ENCODE measurements at places on chromosomes 3 and 15.
A peak's percentile ranks its signal among the peaks of the same experiment; 100 is the strongest.

- no peak for DNase-seq
Measured at GRCh38 chr3:19022546-19022945, 125.8 kb upstream of the KCNH8 start.

GRCh38 chr3:135752851-135753250 lies 212.7 kb upstream of the PPP2R3A start:
- no peak for DNase-seq

DNA sequence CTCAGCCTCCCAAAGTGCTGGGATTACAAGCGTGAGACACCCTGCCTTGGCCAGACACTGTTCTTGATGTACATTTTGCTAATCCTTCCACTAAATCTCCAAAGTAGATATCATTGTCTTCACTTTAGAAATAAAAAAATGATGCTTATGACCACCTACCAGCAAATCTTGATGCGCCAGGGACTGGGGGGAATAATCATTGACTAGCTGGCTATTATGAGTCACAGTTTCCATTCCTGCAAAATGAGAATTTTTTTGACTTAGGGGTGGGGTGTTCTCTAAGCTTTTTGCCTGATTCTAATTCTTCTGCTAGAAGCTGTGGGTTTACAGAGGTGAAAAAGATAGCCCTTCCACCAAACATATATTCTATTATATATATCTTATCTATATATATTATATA lies 17.1 kb upstream of the RFC4 start:
- no peak for DNase-seq

GRCh38 chr15:25335279-25335678 lies 103.5 kb downstream of the UBE3A start:
- no peak for DNase-seq

DNA sequence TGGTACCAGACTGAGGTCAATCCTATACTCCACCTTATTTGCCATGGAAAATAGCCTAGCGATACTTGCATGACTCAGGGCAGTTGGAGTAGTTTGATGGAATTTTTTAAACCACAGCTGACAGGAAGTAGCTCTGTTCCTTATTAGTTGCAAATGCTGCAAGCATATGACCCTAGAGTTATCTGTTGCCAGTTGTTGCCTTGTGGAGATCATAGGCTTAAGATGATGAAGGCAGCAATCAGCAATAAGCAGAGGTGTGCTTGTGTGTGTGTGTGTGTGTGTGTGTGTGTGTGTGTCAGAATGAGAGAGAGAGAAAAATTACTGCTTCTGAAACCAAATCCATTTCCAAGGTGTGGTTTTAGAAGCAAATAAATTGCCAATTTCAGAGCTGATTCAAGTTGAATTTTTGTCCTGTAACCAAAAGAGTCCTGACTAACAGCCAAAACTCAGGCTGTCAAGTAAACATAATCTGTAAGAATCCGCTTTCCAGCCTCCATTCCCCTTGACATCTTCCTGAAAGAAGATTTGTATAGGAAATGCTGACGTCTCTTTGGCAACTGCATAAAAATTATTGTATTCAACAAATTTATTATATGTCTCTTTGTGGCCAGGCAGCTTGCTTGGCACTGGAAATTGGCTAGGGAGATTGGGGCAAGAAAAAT lies 141.2 kb downstream of the SERPINI1 start:
- DNase-seq: no peak

GRCh38 chr3:167872941-167873340 lies 137.4 kb downstream of the SERPINI1 start:
- no peak for DNase-seq

GRCh38 chr3:146948186-146948585 lies 343.0 kb upstream of the PLSCR5 start:
- DNase-seq: no peak

- no peak for DNase-seq
Measured at GRCh38 chr3:45204136-45204535, 22.0 kb downstream of the TMEM158 start.

DNA sequence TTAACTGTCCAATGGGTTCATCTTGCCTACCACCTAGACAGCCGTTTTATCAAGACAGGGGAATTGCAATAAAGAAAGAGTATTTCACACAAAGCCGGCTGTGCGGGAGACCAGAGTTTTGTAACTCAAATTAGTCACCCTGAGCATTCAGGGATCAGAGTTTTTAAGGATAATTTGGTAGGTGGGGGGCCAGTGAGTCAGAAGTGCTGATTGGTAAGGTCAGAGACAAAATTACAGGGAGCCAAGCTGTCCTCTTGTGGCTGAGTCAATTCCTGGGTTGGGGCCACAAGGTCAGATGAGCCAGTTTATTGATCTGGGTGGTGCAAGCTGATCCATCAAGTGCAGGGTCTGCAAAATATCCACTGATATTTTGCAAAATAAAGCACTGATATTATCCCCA lies 29.9 kb upstream of the GPD1L start:
- no peak for DNase-seq

GRCh38 chr15:56968821-56969220 lies 50.4 kb downstream of the TCF12 start:
- DNase-seq: no peak

DNA sequence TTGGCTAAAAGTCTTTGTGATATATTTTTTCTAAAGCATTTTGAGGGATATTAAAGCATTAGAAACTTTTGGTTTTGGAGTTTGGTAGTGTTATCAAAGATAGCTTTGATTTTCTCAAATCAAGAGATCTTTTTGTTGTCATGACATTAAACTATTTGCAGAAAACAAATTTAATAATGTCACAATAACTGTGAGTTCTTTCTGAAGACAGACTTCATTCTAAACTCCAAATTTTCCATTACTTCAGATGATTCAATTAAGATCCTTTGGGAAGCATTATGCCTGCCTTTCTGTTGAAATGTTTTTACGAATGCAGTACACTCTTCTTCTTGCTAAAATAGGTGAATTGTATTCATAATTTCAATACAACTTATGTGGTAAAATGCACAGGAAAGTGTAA lies 145.4 kb downstream of the ALCAM start:
- no peak for DNase-seq

GRCh38 chr15:80684697-80685096 lies 10.4 kb upstream of the ABHD17C start:
- no peak for DNase-seq

DNA sequence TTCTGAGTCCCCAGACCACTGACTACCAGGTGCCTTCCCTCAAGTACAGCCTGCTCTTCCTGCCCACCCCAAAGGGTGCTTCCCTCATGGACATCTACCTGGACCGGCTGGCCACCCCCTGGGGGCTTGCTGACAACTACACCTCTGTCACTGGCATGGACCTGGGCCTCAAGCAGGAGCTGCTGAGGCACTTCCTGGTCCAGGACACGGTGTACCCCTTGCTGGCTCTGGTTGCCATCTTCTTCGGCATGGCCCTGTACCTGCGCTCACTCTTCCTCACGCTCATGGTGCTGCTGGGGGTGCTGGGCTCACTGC lies 9.3 kb downstream of the DISP2 start:
- DNase-seq: no peak

DNA sequence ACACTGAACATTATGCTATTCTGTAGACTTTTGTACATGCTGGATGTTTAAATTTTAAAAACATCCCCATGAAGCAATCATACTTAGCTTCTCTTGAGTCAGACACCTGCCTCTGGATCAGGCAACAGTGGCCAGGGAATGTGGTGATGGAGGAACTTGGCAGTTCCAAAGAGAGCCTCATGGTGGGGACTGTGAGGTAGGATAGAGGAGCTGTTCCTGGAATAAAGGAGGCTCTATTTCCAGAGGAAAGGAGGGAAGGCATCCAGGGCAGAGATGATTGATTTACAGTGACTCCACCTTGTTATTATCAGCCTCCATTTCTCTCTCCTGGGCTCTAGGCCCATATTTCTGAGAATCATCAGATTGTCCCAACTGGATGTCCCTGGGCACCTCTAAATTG lies 35.0 kb upstream of the ABHD17C start:
- DNase-seq: no peak

- DNase-seq: peak; percentile 42
Measured at GRCh38 chr3:57234613-57235575, 7.4 kb downstream of the APPL1 start.

- no peak for DNase-seq
Measured at GRCh38 chr15:95557226-95558046, 773.1 kb upstream of the NR2F2 start.

DNA sequence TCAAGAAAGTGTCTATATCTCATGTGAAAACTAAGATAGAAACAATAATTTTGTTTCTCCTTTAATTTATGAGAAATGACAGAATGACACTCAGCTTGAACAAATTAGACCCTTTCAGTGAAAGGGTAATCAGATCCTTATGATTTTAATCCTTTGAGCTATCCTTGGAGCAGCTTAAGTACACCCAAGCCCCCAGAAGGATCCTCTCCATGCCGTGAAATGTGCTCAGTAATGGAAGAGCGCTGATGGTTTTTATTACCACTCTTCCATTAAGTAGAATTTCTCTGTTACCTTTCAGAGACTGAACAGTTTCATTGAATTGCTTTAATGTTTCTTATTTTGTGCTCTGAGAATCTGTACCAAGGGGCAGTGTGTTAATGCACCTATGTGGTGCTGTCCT lies 54.3 kb downstream of the HMG20A start:
- no peak for DNase-seq

DNA sequence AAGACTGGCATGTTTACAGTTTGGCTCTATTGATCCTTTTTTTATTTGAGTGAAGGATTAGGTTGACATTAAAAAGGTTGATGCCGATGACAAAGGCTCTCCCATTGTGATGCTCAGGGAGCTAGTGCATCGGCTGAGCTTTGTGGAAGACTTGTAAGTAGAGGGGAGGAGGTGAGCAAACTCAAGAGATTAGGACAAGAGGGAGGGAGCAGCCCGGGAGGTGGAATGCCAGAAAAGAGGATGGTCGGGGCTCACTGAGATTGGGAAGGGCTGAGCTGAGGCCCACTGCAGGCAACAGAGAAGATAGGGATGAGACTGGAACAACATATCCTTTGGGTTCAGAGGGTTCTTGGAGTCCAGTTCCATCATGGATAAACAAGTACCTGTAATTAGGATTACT lies 26.5 kb upstream of the PSMD6 start:
- DNase-seq: no peak

- DNase-seq: no peak
Measured at GRCh38 chr3:192819001-192819569, 91.7 kb upstream of the FGF12 start.

DNA sequence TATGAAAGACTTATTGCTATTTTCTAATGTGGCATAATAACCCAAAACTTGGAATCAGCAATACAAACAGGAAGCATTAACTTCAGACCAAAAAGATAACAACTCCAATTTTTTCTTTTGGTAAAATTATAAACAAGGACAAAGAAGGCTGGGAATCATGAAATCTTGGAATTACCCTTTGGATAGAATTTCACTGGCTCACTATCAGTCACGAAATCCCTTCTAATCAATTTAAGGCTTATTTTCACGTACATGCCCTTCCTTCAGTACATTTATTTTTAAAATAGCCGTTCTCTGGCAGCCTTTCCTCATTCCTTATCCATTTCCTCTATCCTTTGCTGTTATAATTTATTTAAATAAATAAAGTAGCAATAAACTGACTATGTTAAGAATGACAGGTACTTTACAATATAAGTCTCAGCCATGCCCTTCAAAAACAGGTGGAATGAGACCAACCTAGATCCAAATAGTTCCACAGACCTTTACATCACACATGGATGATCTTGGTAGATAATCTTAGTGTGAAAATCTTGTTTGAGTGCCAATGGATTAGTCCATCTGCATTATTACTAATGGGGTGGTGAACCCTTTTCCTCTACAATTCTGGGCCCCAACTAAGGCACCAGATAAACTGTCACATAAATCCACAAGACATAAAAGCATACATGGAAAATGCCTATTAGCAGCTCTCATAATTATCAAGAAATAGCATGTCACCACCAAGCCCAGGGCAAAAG lies 38.9 kb downstream of the ABI3BP start:
- DNase-seq: no peak

GRCh38 chr3:35263477-35263876 lies 375.8 kb upstream of the ARPP21 start:
- no peak for DNase-seq

DNA sequence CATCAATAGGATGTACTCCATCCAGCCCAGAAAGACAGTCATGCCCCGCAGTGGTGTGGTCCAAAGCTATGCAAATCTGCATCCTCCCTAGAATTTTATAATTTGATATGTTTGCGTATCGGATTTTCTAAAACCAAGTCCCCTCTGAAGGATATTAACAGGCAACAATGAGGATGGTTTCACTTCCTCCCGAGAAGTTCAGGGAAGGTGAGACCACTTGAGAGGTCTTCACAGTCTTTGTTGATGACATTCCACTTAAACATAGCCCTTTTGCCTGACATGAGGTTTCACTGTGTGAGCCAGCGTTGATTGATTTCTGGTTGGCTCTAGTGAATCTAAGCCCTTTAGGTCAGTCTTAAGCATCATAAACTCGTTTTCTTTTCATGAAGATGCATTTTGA lies 276.1 kb downstream of the NR2F2 start:
- DNase-seq: no peak

DNA sequence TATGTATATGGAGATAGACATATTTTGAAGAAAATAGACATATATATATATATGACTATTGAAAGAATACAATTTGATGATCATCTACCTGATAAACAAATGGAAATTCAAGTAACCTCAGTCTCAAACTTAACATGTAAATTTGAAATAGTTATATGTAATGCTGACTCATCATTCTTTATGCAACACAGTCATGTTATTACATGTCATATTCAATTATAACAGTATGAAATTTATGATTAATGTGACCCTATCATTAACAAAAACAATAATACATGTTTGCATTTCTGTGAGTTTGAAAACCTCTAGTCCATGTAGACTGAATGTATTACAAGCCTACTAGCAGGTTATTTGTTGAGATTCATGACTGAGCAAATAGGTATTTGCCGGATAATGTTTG lies 204.1 kb downstream of the CADM2 start:
- DNase-seq: no peak

DNA sequence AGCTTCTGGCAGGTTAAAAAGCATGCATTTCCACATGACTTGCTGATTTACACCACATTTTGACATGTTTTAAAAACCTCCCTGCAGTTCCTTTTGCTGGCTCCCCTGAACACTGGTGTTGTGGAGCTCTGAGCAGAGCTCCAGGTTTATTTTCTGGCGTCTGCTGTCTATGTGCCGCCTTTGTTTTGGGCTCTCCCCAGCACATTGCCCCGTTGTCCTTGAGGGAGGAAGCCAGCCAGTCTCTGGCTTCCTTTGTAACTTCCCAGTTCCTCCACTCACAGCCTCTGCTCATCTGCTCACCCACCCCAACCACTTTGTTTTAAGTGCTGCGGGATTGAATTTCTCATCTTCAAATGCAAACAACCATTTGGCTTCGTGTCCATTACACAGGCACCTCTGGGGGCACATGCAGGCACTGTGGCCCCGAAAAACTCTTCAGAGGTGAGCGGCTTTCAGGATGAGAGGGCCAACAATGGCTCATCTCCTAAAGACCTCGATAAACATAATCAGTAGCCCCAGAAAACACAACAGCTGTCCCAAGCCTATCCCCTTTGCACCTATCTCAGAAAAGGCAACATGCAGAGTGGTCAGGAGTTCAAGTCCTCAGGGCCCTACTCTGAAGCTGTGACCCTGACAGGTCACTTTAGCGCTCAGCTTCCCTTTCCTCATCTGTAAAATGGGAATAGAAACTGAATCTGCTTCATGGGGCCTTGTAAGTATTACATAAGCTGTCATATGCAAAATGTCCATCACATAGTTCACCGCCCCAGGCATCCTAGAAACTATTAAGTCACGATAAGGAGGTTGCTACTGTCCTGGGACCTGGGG lies 1.3 kb upstream of the MEF2A start:
- peak; percentile 58 for DNase-seq

GRCh38 chr3:76310667-76311066 lies 525.3 kb upstream of the ZNF717 start:
- no peak for DNase-seq

Data from GM10248 (cell line).